ENCODE measurements at places on chromosomes 13 and 19.

DNA sequence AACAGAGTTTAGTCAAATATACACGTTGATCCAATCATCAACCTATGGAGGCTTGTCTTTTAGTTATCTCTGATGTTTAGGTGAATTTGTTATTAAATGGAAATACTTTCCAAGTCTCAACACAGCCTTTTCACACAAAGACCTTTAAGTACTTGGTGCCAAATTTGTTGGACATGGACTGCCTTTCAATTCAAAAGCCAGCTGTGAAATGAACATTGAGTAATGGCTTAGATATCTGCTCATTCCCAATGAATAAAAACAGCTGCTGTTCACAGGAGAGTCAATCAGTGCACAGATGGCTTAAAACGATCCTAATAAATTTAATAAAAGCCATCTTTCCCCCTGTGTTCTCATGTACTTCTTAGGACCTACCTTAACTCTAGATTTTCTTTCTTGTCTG, 19.9 kb upstream of the DHRS12 start:
- no peak for DNase-seq

GRCh38 chr19:51739466-51740213, 12.0 kb downstream of the FPR1 start:
- no peak for DNase-seq

- no peak for DNase-seq
Observed at GRCh38 chr19:42115219-42115618, 17.0 kb downstream of the POU2F2 start.

DNA sequence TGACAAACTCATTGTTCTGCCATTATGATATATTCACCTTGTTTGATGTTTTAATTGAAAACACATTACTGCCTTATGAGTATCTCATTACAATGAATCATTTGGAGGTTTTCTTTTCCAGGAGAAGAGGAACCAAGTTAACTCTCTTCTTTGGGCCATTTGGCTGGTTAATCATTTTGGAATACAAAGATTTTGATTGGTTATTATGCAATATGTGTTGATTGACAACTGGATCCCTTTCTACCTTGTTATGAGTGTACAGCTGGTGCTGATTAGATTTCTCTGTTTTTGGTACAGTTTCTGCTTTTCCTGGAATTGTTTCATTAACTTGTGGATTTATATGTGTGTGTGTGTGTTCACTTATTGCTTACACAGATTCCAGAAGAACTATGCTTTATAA, 49.2 kb upstream of the RGCC start:
- no peak for DNase-seq

DNA sequence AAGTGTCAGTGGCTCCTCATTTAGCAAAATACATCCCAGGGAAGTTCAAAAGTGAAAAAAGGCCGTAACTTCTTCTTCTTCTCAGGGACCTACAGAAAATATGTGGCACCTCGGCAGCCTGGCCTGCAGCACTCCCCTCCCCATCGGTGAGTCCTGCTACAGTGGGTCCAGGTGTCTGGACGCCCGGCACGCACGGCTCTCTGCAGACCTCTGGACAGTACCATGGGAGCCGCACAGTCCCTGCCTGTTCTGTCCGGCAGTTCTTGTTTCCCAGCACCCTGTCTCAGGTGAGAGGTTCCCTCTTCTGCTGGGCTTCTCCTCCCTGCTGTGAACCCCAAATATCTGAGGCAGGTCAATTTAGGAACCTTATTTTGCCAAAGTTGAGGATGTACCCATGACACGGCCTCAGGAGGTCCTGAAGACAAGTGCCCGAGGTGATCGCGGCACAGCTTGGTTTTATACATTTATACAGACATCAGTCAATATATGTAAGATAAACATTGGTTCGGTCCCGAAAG, 36.8 kb upstream of the ALOX5AP start:
- no peak for DNase-seq

- no peak for DNase-seq
Observed at GRCh38 chr13:48221686-48222187, 11.3 kb upstream of the ITM2B start.
